Mucosa of descending colon (tissue), 3 donors: ENCODE measurements at places on chromosomes 11 and 22.

GRCh38 chr22:19970031-19970478 lies 28.4 kb upstream of the TXNRD2 start:
- DNase-seq, result peak; percentile 45

- no peak for DNase-seq
Measured at GRCh38 chr11:107957109-107957588, 28.9 kb downstream of the RAB39A start.

- no peak for DNase-seq
Measured at GRCh38 chr11:2483426-2483825, 38.6 kb downstream of the KCNQ1 start.

GRCh38 chr11:46009647-46010046 lies 87.2 kb downstream of the LARGE2 start:
- no peak for DNase-seq

GRCh38 chr11:47784785-47785381 lies 17.7 kb upstream of the FNBP4 start:
- DNase-seq, result no peak

GRCh38 chr22:21734540-21735199 lies 924 bp downstream of the YPEL1 start:
- peak; percentile 13 for DNase-seq

GRCh38 chr11:47913529-47914244 lies 65.5 kb upstream of the NUP160 start:
- no peak for DNase-seq

GRCh38 chr11:44870615-44871176 lies 80.0 kb downstream of the TP53I11 start:
- no peak for DNase-seq

GRCh38 chr22:44944883-44945601 lies 64.8 kb downstream of the PHF21B start:
- DNase-seq, result no peak

- no peak for DNase-seq
Measured at GRCh38 chr11:824942-825341, 2.8 kb upstream of the CRACR2B start.

- no peak for DNase-seq
Measured at GRCh38 chr11:131808470-131808869, 438.1 kb downstream of the NTM start.

DNA sequence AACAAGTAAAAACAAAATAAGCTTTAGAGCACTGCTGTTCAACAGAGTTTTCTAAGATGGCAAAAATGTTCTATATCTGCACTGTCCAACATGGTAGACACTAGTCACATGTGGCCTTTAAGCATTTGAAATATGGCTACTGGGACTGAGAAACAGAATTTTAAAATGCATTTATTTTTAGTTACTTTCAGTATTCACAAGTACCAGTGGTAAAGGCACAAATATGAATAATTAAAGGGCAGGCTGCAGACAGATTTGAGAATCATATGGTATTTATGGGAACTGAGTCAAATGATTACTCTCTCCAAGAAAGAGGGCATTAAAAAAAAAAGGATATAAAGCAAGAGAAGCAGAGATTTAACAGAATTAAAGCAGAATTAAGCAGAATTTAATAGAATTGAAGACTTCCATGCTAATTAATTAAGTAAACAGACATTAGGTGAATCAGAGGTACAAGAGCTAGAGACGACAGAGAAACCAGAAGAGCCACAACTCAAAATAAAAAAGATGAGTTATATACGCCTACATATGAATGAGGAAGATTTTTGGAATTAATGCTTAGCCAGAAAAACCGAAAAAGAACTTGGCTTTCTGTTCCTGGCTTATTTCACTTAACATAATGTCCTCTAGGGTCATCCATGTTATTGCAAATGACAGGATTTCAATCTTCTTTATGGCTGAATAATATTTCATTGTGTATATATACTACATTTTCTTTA lies 160.4 kb downstream of the ATG16L2 start:
- DNase-seq, result no peak

- DNase-seq, result no peak
Measured at GRCh38 chr11:2251138-2251537, 19.2 kb downstream of the ASCL2 start.

- DNase-seq, result no peak
Measured at GRCh38 chr11:80204021-80204420, 763.2 kb upstream of the TENM4 start.

DNA sequence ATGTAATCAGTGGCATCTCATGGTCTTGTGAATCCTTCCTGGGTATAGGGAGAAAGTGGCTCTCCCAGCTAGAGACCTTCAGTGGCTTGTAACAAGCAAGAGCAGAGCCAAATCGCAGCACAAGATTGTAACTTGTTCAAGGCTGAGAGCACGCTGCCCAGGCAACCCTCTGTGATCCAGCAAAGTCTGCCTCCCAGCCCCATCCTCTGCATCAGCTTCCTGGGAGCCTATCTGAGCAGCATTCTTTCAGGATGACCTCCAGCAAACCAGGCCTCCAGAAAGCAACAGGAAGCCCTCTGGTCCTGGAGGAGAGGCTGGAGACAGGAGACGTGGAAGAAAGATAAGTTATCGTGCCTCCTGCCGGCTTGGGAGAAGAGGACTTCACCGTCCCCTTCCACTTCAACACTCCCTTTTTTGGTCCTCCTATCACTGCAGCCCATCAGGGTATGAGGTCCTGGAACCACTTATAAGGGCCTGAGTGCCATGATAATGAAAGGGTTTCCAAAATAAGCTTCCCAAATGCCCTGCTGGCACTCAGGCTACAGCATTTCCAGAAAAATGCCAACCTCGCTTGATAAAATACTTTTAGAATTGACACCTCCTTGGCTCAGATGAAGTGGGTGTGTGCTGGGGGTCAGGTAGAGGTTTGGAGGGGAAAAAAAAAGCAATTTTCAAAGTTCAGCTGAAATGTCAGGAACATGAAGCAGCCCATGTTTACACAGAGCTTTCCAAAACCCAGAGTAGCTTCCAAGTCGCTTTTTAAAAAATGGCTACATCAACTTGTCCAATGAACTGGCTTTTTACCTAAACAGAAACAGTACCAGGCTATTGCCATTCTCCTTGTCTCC lies 80.2 kb downstream of the PLEKHA7 start:
- no peak for DNase-seq
